ENCODE measurements at places on chromosomes 5 and 9.

- DNase-seq = no peak
These were observed 326.2 kb upstream of the IRX2 start for GRCh38 chr5:3077684-3078083.

DNA sequence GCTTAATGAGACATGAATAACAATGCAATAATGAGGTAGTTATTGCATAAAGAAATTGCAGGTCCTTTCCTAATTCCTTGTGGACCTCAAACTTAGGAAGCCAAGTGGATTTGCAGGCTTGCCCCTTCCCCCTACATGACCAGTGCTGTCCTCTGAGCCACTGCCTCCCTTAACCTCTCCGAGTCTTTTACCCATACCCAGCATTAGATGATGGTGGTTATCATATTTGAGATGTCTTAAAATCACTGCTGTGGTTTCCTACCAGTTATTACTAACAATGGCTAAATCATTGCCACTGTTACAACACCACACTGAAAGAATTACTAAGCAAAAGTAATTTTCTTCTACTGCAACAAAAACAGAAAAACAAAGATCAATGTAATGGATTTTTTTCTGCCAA lies 170.8 kb downstream of the EDIL3 start:
- DNase-seq = no peak

GRCh38 chr5:83554686-83555085 lies 83.1 kb downstream of the VCAN start:
- no peak for DNase-seq

DNA sequence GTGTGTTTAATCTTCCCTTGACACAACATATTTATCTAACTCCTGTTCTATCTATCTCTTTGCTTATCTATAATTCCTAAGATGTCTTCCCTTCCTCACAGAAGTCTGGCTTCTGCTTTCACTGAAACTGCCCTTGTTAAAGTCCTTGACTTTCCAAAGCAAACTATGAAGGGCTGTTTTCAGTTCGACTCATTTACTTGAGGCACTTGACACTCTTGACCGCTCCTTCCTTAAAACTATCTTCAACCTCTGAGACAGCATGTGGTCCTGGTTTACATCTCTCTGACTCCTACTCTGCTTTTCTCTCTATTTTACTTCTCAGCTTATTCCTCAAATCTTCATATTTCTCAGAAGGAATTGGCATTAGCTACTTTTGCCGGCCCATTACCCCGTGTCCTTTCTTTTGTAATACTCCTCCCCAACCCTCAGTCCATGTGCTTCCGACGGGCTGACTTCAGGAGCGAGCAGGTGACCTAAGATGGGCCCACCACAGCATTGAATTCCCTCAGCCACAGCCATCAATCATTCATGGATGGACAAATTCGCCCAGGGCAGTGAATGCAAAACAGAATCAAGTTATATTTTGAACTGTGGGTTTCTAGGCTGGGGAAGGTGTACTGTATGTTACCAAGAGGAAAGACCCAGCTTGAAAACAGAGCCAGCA lies 1089.2 kb downstream of the PTPRD start:
- DNase-seq = no peak

DNA sequence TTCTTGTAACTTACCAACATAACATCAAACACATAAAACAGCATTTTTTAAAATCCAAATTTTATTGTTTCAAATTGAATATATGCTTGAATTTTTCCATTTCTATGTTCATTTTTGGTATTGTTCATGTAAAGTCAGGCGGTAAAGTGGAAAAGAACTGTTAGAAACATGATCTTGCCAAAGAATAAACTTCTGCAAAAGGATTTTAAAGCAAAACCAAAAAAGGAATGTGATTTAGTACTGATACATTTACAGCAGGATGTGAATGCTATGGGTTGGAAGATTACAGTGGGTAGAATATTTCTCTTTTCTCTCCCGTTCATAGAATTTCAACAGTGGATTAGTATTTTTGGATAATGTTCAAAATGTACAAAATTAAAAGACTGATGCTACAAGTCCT lies 277.2 kb upstream of the MPDZ start:
- DNase-seq = no peak

- DNase-seq = no peak
These were observed 71.2 kb downstream of the PLAC8L1 start for GRCh38 chr5:146034127-146034526.

DNA sequence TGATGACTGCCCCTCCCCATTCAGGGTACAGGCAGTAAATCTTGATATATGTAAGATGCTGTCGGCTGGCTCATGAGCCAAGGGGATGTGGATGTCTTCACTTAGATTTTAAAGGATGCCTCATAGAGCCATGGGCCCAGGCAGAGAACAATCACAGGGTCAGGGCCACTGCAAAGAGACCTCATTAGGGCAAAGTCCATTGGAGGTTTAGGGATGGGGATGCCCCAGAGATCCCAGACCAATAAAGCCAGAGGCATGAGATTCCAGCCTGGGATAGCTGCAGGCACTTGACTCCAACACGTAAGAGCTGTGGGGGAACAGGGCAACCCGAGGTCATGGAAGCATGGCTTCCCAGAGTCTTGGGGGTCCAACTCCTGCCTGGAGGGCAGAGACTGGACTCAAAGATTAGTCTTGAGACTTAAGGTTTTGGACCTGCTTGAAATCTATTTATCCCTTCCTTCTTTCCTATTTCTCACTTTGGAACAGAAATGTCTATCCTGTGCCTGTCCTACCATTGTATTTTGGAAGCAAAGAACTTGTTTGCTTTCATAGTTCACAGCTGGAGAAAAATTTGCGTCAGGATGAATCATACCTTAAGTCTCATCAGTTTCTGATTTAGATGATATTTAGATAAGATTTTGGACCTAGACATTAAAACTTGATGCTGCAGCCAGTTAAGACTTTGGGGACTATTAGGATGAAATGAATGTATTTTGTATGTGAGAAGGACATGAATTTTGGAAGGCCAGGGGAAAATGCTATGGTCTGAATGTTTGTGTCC lies 101.3 kb upstream of the ADRA1B start:
- no peak for DNase-seq

GRCh38 chr9:89022902-89023301 lies 31.6 kb downstream of the S1PR3 start:
- no peak for DNase-seq

DNA sequence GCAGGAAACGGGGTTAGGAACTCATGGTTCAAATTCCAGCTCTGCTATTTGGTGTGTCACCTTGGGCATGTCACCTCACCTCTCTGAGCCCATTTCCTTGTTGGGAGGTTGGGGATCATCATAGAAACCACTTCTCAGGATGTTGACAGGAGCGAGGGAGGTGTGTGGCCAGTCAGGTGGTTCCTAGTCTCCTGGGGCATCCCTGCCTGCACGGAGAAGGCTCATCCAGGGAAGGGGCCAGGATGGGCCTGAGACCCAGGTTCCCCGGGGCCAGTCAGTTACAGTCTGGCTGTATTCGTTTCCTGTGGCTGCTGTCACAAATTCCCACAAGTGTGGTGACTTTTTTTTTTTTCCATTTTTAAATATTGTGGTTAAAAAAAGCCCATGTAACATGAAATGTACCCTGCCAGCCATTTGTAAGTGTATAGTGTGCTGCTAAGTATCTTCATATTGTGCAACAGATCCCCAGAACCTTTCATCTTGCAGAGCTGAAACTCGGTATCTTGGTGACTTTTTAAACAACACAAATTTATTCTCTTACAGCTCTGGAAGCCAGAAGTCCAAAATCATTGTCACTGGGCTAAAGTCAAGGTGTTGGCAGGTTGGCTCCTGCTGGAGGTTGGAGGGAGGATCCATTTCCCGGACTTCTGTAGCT lies 78.7 kb upstream of the UNC5A start:
- no peak for DNase-seq

- DNase-seq = no peak
These were observed 110.7 kb downstream of the CAAP1 start for GRCh38 chr9:26781906-26782305.

GRCh38 chr5:5422819-5423515 lies 490 bp downstream of the ICE1 start:
- DNase-seq = no peak

DNA sequence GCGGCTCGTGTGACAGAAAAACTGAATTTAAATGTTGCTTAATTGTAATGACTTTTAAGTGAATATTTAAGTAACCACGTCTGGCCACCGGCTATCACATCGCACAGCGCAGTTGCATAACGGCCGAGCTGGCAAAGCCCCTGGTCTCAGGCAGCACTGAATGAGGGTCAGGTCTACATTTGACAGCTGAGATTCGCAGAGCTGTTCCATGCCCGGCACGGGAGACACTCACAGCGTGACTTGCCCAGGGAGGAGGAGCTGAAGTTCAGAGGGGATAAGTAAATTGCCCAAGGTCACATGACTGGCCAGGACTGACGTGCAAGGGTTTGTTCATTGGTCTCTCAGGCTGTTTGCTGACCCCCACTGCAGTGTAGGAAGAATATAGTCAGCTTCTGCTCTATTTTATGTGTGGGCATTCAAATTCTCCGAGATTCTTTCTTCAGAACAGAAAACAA lies 17.4 kb upstream of the COL5A1 start:
- no peak for DNase-seq

GRCh38 chr9:117413346-117414219 lies 1.3 kb downstream of the ASTN2 start:
- DNase-seq = no peak

DNA sequence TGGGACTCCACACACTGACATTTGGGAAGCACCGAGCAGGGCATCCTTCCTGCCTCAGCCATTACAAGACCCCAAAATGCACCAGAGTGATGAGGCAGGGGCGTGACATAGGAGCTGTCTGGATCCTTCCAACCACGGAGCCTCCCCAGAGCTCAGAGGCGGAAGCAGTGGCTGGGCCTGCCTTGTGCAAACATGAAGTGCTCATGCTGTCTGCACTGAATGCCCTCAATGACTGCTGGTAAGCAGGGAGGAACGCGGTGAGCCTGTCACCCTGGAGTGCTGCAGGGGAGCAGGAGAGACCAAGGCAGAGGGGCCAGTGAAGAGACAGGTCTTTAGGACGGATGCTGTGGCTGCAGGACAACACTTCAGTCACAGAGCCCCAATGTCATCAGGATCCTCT lies 60.2 kb upstream of the HRH2 start:
- no peak for DNase-seq

DNA sequence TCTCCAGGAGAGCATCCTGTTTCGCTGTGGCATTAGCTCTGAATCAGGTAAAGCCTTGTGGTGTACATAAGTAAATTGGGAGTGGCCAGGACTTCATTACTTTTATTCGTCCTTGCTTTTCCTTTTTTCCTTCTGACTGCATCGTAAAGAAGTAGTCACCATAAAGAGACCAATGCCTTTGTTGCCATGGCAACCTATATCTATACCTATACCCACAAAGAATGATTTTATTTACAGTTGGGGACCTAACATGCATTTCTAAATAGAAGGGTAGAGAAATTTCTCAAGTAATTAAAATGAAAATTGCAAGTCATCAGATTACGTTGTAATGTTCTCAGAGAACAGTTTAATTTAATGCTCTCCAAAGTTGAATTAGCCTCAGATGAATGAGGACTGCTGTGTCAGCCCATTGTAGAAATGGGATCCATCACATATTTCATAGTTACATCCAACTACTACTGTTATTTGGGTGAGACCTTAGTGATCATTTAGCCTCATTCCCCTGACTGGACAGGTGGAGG lies 18.6 kb downstream of the PTCD2 start:
- no peak for DNase-seq

- no peak for DNase-seq
These were observed 131.8 kb downstream of the SYK start for GRCh38 chr9:90933468-90933867.

- no peak for DNase-seq
These were observed 34.8 kb upstream of the NEURL1B start for GRCh38 chr5:172606156-172606785.

DNA sequence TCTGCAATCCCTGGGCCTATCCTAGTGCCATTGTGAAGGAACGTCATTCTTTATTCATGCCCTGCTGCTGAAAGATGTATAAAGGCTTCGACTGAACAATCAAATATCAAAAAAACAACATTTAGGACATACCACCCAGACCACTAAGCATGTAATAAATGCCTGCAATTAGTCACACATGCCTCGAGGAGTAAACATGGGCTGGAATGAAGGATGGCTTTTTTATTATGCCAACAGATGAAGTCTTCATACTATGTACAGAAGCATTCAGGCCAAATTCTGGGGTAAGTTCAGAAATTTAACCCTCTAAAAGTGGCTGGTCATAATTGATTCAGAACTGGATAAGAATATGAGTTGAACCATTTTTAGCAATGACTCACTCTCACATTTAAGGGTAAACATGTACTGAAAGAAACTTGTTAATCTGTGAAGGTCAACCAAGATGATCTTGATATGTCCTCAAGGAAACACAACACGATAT lies 38.1 kb downstream of the FAM240B start:
- no peak for DNase-seq

Measured in CD4-positive, alpha-beta T cell treated with Interleukin-21 for 1 hour (primary cell).